Central memory CD4-positive, alpha-beta T cell (primary cell): ENCODE measurements at places on chromosomes 12 and 14.

DNA sequence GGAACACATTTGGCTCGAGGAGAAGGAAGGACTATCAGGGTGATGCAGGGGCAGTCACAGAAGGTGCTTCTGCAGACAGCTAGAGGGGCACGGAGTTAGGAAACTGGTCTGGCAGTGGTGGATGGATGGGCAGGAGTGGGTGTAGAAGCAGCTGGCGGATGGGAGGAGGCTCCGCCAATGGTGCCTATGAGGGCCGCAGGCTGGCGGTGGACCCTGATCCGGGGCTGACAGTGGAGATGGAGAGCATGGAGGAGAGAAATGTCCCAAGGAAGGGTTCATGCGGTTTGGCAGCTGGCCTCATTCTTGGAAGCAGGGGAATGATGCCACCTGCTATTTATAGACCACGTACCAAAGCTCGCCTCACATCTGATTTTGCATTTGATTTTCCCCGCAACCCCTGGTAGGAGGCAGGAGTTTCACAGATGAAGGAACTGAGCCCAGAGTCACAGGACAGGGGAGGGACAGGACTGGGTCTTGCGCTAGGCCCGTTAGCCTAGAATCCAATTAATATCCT lies 237.1 kb downstream of the FOXN3 start:
- no peak for DNase-seq

GRCh38 chr14:53183611-53184010 lies 30.5 kb upstream of the DDHD1 start:
- DNase-seq, result no peak

- no peak for DNase-seq
These were observed 65.4 kb upstream of the RIC8B start for GRCh38 chr12:106709068-106709511.

DNA sequence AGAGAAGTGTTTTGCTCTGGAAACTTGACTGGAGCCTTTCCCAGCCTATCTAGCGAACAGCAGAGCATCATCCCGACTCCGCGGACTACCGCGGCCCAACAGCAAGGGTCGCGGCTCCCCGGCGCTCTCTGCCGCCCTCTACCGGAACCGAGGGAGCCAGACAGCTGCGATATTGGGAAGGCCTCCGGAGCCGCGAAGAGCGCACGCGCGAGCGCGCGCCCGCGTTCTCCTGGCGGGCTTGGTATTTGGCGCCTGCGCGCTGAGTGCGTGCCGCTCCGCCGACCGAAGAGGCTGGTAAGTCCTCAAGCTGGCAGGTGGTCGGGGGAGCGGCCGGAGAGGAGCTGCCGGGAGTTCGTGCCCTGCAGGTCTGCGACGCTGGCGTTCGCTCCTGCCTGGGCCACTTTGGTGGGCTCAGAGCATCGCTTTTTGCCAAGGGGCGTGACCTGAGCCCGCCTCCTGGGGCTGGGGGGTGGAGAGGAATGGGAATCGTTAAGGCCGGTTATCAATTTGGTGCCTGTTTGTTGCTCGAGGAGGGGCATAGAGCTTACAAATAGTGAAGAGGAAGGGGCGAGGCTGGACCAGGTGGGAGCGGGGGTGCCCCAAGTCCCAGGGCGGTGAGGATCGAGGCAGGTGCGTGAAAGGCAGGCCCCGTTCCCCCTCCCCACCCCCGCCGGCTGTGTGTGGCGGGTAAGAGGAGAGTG lies at the start of gene TMEM106C:
Gene TMEM106C, plus strand, starts transcription at position 257 of the 701 bp plus-strand sequence. CDS start 641 bp downstream, outside the sequence.
- peak; percentile 91 for DNase-seq

- peak; percentile 65 for DNase-seq
These were observed 181.9 kb downstream of the PRKCH start for GRCh38 chr14:61503167-61503801.

DNA sequence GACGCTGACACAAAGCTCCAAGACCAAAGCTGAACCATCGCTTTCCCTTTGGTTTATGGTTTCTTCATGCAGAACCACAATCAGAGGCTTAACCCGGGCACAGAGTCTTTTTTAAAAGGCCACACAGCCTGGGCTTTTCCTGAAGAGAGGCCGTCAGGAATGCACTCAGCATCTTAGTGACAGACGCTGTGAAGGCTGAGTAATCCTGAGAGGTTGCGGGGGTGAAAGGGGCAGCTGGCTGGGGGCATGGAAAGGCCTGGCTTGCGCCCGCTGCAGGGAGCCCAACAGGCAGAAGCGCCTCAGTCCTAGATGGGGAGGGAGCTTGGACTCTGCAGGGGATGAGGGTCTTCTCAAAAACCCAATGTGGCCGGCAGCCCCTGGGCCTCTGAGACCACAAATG lies 13.6 kb downstream of the CTDSP2 start:
- DNase-seq, result no peak

DNA sequence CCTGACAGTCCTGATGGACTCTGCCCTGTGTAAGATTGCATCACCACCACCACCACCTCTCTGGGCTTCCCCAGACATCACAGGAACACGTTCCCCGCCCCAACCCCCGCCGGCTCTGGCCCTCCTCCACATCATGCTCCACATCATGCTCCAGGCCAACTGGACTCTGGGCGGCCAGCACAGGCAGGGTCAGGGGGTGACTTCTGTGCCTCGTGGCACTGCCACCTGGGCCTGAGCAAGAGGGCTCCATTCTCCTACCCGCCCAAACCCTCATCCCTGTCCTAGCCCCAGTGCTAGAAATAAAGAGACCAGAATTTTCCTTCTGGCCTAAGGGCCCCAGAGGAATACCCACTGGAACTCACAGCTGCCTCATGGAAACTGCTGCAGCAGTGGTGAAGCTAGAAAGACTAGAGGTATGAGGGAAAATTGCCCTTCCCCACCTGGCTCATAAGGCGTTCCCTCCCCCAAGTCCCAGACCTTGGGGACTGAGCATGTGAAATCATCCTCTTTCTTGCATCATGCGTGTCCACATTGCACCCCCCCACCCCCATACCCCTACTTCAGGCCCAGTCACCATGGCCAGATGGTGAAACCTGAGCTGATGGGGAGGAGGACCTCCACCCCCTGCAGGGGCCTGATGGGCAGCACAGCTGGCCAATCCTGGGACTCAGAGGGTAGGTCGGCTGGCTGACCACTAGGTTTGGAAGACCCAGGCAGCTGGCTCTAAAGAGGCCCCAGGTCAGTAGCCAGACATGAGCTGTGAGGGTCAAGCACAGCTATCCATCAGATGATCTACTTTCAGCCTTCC lies at the start of gene INHBE:
Gene INHBE, plus strand, starts transcription at position 742 of the 808 bp plus-strand sequence. CDS start 230 bp downstream, outside the sequence.
- no peak for DNase-seq

DNA sequence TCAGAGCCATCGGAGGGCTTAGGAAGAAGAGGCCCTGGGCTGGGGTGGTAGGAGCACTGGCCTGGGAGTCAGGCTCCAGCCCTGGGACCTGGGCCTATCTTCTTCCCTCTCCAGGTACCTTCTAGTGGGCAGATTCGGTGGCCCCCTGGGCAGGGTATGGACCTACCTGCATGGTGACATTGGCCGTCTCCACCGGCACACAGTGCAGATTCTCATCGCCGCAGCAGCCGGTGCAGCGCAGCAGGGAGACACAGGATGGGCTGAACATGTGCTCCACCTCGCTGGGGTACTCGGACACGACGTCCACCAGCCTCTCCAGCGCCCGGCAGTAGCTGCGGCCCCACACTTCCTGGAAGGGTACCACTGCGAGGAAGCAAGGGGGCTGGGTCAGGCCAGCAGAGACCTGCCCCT lies 6.2 kb downstream of the PGF start:
- DNase-seq, result no peak
